ENCODE measurements at places on chromosomes 7 and 10.

DNA sequence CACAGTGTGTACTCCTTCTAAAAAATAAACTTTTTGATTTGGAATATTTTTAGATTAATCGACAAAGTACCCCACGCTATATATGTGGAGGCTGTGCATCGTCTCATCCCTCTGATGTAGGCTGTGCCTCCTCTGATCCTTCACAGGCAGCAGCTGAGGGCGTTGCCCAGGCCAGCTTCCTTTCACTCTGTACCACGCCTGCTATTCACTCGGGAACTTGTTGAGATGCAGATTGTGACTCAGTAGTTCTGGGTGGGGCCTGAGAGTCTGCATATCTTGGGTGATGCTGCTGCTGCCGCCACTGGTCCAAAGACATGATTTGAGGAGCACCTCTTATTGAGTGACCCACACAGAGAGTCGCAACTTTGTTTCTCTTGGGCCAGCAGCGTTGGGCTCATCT is 7.9 kb upstream of the C10orf120 start:
- DNase-seq: no peak

- no peak for DNase-seq
These were observed 56.0 kb upstream of the COL13A1 start for GRCh38 chr10:69745698-69746097.

DNA sequence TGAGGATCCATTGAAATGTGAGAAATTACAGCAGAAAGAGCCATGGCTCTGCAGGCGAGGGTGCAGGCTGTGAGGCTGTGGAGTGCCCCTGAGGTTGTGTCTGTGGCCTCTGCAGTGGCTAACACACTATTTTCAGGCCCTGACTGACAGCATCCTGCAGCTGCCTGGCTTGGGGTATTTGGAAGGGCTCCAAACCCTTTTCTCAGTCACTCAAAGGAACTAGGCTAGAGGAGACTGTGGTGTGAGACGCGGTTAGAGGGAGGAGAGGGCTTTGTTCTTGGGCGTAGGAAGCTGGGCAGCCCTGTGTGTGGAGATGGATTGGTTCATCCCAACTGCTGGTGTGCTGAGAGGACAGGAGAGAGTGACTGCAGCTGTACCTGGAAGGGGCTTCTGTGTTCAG is 134.9 kb downstream of the RAMP3 start:
- no peak for DNase-seq

- DNase-seq: no peak
These were observed 319.3 kb upstream of the LRGUK start for GRCh38 chr7:133807624-133808492.

DNA sequence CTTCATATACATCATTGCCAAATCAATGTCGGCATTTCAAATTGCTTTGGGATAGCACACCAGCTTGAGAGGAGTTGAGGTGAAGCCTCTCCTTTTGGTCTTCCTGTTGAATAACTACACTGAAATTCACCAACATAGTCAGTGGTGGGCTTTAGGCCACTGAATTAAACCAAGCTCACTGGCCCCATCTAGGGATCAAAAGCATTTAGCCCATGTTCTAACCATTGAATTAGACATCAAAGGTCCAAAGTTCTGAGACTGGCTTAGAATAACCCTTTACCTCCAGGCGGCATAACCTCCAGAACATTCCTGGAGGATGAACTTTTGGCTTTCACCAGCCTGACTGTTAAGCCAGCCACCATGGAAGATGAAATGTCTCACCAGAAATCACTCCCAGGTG is 54.6 kb downstream of the BPGM start:
- DNase-seq: no peak

All from effector CD8-positive, alpha-beta T cell (primary cell).